Type B pancreatic cell (in vitro differentiated cells): ENCODE measurements at places on chromosomes 1 and 21. TPM values are rescaled to one million over a fixed set of nuclear protein-coding genes. Genes with fewer than 3 reads are reported as not detected.
A peak's percentile ranks its signal among the peaks of the same experiment; 100 is the strongest.

RASSF5 gene
- 3.8 and 5.9 TPM in 2 replicates for total RNA-seq

DCST1 gene
- total RNA-seq = not detected in 2 replicates

ARHGAP30 gene
- total RNA-seq = 1.3 and 3.3 TPM in 2 replicates

ENAH gene
- total RNA-seq = 69.2 and 133 TPM in 2 replicates

GRCh38 chr21:36022427-36023091 lies 37.8 kb downstream of the SETD4 start:
- H3K27me3 ChIP-seq = peaks cover 8% of the 10 kb centered on the region
- peak overlapping the region; percentile 61 for H3K27ac ChIP-seq
- H3K4me3 ChIP-seq = no peak overlapping the region
- no peaks in the 10 kb centered on the region for H3K36me3 ChIP-seq
- DNase-seq = no peak

DNA sequence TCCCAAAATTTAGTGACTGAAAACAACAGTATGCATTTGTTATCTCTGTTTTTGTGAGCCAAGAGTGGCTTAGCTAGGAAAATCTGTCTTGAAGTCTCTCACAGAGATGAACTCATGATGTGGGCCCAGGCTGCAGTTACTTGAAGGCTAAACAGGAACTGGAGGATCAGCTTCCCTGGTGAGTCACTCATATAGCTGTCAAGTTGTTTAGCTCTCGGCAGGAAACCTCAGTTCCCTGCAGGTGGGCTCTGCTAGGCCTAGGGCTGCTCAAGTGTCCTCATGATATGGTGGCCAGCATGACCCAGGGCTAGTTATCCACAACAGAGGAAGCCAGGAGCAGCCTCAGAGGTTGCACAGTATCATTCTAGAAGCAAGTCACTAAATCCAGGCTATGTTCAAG lies 30.2 kb upstream of the DDX59 start:
- H3K4me1 ChIP-seq = no peaks in the 10 kb centered on the region
- H3K27ac ChIP-seq = no peak overlapping the region
- H3K27me3 ChIP-seq = no peaks in the 10 kb centered on the region
- H3K4me3 ChIP-seq = no peak overlapping the region
- no peak for DNase-seq

- H3K27me3 ChIP-seq = peaks cover 4% of the 10 kb centered on the region
- peak overlapping the region; percentile 80 for H3K4me3 ChIP-seq
- no peak for DNase-seq
- H3K27ac ChIP-seq = peak overlapping the region; percentile 90
- peaks cover 8% of the 10 kb centered on the region for H3K4me1 ChIP-seq
Measured at GRCh38 chr1:153292185-153292584, 20.6 kb downstream of the PGLYRP3 start.

DNA sequence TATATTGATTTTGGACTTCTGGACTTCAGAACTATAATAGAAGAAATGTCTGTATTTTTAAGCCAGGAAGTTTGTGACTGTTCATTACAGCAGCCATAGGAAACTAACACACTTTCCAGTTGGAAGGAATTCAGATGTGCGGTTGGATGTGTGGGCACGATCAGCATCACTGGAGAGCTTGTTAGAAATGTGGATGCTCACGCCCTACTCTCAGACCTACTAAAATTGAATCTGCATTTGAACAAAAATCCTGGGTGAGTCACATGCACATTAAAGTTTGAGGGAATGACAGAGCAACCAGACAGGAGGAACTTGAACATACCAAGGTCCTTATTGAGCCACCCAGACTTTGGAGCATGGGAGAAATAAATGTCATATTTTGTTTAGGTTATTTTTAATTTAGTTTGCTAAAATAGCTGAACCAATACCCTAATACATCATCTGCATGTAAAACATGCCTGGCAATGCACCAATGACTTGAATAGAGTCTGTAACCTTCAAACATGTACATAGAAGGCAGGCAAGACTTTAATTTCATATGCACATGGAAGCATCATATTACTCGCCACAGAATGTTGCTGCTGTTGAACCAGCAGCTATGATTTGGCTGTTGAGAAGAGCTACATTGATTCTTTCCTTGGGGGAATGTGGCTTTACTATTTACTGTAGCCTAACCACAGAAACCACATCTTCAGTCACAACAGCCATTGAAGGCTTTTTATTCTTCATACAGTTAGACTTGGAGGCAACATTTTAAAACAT lies 346.2 kb downstream of the BARHL2 start:
- H3K36me3 ChIP-seq = no peaks in the 10 kb centered on the region
- H3K4me3 ChIP-seq = no peak overlapping the region
- no peaks in the 10 kb centered on the region for H3K4me1 ChIP-seq

DNA sequence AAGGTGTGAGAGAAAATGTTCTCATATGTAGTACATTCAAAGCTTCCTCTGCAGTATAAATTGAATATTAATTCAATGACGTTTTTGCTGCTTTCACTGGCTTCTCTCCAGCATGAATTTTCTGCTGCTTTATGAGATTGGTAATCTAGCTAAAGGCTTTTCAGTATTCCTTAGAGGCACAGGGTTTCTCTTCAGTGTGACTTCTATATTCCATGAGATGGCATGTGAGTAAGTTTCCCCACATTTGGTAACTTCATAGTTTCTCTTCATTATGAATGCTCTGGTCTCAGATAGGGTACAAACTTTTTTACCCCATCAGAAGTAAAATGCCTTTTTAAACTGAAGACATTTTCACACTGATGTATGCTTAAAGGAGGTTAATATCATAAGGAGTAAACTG lies 10.4 kb upstream of the KLF18 start:
- H3K4me3 ChIP-seq = no peak overlapping the region
- peaks cover 4% of the 10 kb centered on the region for H3K4me1 ChIP-seq
- no peak overlapping the region for H3K27ac ChIP-seq
- H3K36me3 ChIP-seq = no peaks in the 10 kb centered on the region
- no peak for DNase-seq

GRCh38 chr21:42892582-42892930 lies 553 bp upstream of the NDUFV3 start:
- peaks cover 5% of the 10 kb centered on the region for H3K4me1 ChIP-seq
- H3K27ac ChIP-seq = peak overlapping the region; percentile 97
- H3K36me3 ChIP-seq = no peaks in the 10 kb centered on the region
- H3K27me3 ChIP-seq = no peaks in the 10 kb centered on the region
- DNase-seq = no peak

DNA sequence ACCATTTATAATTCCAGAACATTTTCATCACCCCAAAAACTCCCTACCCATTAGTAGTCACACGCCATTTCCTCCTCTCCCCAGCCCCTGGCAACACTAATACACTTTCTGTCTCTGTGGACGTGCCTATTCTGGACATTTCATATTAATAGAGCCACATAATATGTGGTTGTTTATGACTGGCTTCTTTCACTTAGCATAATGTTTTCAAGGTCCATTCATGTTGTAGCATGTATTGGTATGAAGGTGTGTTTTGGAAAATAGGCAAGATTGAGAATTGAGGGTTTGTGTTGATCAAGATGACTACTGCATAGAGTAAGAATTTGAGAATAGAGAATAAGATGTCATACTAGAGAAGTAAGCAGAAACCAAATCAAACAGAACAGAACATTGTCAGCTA lies 67.5 kb downstream of the ZFYVE9 start:
- H3K36me3 ChIP-seq = peaks cover 8% of the 10 kb centered on the region
- H3K4me1 ChIP-seq = peaks cover 8% of the 10 kb centered on the region
- no peak overlapping the region for H3K27ac ChIP-seq
- H3K4me3 ChIP-seq = no peak overlapping the region

GRCh38 chr1:80837066-80837465 lies 963.7 kb upstream of the ADGRL2 start:
- H3K4me3 ChIP-seq = no peak overlapping the region
- H3K4me1 ChIP-seq = no peaks in the 10 kb centered on the region
- no peak for DNase-seq
- no peaks in the 10 kb centered on the region for H3K27me3 ChIP-seq

- H3K27ac ChIP-seq = peak overlapping the region; percentile 5
- DNase-seq = no peak
- H3K36me3 ChIP-seq = no peaks in the 10 kb centered on the region
- H3K27me3 ChIP-seq = peaks cover 8% of the 10 kb centered on the region
- H3K4me3 ChIP-seq = peak overlapping the region; percentile 68
Measured at GRCh38 chr1:151593730-151594129, 18.1 kb upstream of the SNX27 start.

DNA sequence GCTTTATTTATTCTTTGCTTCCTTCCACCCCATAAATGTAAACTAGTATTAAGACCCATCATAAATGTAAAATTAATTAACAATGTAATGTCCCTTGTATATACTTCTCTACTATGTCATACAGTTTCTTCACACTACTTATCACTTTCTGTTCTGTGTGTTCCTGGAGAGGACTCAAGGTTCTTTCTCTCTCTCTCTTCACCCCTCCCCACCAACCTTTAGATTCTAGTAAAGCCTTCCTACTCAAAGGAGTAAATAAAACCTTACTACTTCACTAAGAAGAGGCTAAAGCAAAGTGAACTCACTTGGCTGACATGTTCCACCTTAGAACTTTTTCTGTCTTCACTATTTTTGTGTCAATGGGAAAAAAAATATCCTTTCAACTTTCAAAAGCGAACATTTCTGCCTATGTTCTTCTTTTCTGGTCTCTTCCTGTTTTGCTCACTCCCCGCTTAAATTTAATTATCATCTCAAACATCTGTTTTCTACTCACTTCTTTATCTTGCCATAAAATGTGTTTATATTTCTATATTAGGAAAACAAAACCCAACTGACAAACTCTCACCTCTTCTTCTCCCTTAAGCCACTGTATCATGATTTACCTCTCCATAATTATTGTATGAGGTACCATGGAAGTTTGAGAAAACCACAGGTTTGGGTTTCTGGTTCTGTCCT lies 260.3 kb downstream of the DPYD start:
- H3K27me3 ChIP-seq = peaks cover 17% of the 10 kb centered on the region
- H3K4me1 ChIP-seq = no peaks in the 10 kb centered on the region
- no peak for DNase-seq
- H3K27ac ChIP-seq = no peak overlapping the region

GRCh38 chr21:45827302-45827692 lies 154.3 kb upstream of the COL6A1 start:
- H3K27me3 ChIP-seq = peaks cover 6% of the 10 kb centered on the region
- no peak overlapping the region for H3K4me3 ChIP-seq
- H3K27ac ChIP-seq = no peak overlapping the region
- no peaks in the 10 kb centered on the region for H3K36me3 ChIP-seq
- no peak for DNase-seq

GRCh38 chr1:207970329-207971233 lies 59.7 kb upstream of the CD34 start:
- H3K27ac ChIP-seq = no peak overlapping the region
- H3K4me3 ChIP-seq = no peak overlapping the region
- H3K36me3 ChIP-seq = no peaks in the 10 kb centered on the region
- DNase-seq = peak; percentile 45

GRCh38 chr1:19668888-19669287 lies 4.2 kb downstream of the HTR6 start:
- no peak overlapping the region for H3K27ac ChIP-seq
- H3K4me3 ChIP-seq = no peak overlapping the region
- H3K4me1 ChIP-seq = no peaks in the 10 kb centered on the region
- no peak for DNase-seq
- no peaks in the 10 kb centered on the region for H3K36me3 ChIP-seq

- H3K4me1 ChIP-seq = no peaks in the 10 kb centered on the region
- H3K36me3 ChIP-seq = no peaks in the 10 kb centered on the region
- no peak overlapping the region for H3K4me3 ChIP-seq
- no peaks in the 10 kb centered on the region for H3K27me3 ChIP-seq
- no peak for DNase-seq
Measured at GRCh38 chr1:64295136-64295535, 91.7 kb downstream of the UBE2U start.

GRCh38 chr1:9111957-9112356 lies 16.9 kb downstream of the GPR157 start:
- H3K4me1 ChIP-seq = peaks cover 5% of the 10 kb centered on the region
- DNase-seq = no peak
- H3K27me3 ChIP-seq = no peaks in the 10 kb centered on the region

DNA sequence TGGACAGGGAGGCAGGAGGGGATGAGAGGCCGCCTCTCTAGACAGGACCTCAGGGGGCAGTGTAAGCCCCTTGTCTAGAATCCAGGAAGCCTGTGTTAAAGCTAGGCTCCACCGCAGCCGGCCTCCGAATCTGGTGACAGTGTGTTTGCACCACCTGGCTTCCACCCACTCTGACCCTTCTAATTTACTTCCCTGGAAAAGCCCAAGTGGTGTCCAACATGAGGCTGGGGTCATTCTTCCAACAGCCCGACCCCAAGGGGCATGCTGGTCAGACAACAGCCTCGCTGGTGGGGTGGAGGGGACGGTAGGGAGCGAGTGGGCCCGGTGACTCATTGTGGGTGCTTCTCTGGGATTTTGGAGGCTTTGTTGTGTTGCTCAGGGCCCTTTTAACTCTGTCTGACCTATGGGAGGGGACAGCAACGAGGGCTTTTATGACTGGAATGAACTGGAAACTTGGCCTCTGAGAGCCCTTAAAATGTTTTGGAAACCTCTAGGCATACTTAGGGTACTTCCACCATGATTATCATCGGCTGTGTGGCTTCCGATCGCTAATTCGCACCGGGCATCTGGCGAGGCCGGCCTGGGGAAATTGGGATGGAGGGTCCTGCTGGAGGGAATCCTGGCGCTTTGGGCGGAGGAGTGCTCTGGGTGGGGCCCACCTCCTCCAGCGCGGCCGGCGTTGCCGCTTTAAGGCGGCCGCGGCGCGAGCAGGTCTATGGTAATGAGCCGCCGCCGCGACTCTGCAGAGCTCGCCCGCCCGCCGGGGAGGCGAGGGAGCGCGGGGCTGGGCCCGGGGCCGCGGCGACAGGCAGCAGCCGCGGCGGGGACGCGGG lies at the start of gene CELSR2:
Gene CELSR2 (plus strand): TSS at position 743 of the 833 bp plus-strand sequence. CDS start 541 bp downstream, outside the sequence.
- peaks cover 13% of the 10 kb centered on the region for H3K36me3 ChIP-seq
- H3K27me3 ChIP-seq = no peaks in the 10 kb centered on the region
- H3K4me1 ChIP-seq = peaks cover 7% of the 10 kb centered on the region
- peak within 1 kb of the TSS; percentile 76 for H3K4me3 ChIP-seq
- no peak for DNase-seq
